ENCODE measurements at places on chromosomes 1 and 21.
A peak's percentile ranks its signal among the peaks of the same experiment; 100 is the strongest.

DNA sequence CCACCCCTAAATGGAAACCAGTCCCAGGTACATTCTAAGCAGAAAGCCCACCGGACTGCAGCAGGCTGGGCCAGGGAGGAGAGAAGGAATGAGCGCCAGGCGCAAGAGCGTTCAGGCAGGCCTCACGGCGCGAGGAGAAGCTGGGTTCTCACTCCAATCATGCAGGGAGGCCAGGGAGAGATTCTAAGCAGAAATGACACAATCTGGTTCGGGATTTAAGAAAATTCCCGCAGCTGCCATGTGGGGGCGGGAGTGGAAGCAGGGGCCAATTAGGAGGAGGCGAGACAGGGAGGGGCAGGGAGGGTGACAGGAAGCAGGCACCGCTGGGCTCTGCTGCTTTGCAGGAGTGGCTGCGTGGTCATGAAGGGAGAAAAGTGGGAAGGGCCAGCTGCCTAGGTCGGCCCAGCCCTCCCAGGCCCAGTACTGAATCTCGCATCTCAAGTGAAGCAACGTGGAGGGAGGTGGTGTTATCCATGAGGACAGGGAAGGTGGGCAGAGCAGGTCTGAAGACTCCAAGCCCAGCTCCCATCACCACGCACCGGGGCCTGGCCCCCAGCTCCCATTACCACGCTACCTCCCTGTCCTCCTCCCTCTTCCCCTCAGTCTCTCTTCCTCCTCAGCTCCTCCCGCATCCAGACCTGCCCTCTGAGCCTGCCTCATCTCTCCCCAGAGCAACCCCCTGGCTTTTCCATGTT lies 11.8 kb downstream of the NPHP4 start:
- peak; percentile 14 for DNase-seq

- DNase-seq, result no peak
Observed at GRCh38 chr1:3226701-3227350, 157.8 kb downstream of the PRDM16 start.

DNA sequence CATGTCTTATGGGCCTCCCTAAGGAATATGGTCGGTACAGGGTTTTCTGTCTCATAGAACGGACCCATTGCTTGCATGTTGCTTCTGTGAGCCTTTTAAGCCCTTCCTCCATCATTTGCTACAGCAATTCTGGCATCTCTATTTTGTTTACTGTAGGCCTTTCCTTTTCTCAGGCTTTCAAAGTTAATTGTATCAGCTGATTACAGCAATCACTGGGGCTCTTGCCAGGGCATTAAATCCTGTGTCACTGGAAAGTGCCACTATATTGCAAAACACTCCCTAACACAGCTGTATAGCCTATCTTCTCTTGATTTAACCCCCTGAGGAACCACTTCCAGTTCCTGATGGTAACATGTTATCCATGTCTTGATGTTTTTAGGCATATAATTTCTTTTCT lies 156.5 kb downstream of the PDE4B start:
- no peak for DNase-seq

DNA sequence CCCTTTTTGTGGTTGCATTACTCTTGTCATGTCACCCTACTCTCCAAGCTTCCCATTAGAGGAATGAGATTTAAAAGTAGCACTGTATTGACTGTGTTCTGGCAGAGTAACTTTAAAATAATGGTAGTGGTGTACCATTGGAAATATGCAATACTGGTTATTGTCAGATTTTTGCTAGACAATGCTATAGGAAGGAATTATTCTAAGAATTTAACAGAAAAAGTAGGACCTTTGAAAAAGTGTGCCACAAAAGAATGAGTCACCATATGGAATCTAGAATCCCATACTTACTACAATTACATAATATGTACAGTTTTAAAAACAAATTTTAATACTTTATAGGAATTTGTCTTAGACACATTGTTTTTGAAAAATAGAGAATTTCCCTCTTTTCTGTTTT lies 13.8 kb downstream of the MIER1 start:
- no peak for DNase-seq

- no peak for DNase-seq
Observed at GRCh38 chr1:57850176-57850940, 426.5 kb upstream of the DAB1 start.

GRCh38 chr1:46485564-46486431 lies 3.8 kb upstream of the DMBX1 start:
- DNase-seq, result no peak

DNA sequence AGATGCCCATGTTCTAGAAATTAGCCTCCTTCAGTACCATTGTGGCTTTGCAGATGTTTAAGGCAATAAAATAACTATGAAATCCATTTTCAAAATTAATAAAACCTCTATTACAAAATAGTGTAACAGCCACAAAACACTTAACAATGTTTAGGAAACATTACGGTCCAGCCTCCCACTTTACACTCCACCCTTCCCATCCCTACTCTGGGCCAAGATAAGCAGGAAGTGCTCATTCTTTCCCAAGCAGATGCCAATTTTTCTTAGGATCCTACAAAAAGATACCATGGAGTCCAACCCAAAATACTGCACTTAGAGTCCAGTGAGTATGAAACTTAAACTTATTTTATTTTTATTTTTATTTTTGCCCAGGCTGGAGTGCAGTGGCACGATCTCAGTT lies 150.8 kb downstream of the NR5A2 start:
- DNase-seq, result peak; percentile 18

- DNase-seq, result no peak
Observed at GRCh38 chr1:209395169-209395568, 188.3 kb upstream of the CAMK1G start.

DNA sequence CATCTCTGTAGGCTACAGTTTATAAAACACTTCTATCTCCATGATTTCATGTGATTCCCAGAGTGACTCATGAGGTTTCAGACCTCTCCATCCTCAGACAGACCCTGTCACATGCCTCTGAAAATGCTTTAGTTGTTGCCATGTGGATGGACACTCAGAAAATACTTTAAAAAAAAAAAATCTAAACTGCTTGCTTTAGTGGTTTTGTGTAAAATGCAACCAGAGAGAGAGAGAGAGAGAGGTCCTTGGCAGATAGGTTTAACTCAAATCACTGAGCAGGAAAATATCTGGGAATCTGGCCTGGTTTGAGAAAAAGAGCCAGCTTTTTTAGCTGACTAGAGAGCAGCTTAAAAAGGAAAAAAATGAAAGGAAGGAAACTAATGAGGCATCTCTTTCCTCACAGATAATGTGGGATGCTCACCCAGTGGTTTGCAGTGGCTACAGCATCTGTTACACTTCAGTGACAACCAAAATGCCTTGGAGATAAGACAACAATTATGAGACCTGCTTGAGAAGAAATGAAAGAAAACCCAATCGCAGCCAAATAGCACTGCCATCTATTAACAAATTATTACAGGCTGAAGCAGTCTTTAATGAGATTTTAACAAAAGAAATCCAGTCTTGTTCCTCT lies 54.6 kb upstream of the SYT14 start:
- no peak for DNase-seq

DNA sequence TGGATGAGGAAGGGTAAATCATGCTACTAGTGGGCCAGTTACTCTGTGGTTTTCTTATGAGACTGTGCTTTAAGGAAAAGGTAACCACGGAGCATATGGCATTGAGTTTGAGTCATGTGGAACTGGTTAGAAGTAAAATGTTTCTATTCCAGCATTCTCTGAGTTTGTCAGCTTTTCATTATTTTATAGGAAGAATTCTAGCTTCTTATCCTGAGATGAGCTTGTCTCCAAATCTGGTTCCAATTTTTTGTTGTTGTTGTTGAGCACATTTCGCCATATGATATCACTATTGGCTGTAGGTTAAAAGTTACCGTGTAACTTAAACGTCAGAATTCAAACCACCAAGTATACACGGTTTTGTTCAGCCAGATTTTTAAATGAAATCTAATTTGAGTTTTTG lies 69.9 kb downstream of the ATF6 start:
- DNase-seq, result peak; percentile 60

DNA sequence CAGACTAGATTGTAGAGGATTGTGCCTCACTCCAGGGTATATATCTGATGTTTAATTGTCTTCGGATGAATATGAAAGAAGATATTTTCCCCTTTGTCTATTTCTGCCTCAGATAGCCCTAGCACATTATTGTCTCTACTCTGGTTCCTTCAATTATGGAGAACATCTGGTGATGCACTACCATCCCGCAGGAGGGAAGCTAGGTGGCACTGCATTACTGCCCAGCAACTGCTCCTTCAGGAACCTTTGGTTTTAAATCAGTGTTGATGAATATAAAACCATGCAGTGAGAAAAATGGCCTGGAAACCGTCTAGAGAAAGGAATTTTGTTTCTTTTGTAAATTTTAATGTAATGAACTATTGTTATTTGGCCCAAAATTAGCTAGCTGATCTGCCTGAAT lies 68.5 kb downstream of the GPR88 start:
- DNase-seq, result peak; percentile 53

DNA sequence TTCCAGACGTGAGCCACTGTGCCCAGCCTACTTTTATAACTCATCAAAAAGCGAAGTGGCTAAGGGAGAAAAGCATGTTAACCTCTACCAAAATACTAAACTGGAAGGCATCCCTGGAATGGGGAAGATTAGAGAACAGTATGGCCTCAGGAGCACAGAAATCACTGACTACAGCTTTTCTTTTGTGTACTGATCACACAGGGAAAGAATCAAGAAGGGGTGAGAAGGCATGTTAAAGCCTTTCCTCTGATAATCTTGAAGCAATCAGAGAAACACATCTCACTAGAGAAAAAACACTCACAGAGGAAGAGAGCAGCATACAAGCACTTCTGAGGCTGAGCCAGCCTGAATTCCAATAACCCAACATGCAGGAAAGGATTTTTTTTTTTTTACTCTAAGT lies 10.7 kb downstream of the PCAT6 start:
- DNase-seq, result no peak

DNA sequence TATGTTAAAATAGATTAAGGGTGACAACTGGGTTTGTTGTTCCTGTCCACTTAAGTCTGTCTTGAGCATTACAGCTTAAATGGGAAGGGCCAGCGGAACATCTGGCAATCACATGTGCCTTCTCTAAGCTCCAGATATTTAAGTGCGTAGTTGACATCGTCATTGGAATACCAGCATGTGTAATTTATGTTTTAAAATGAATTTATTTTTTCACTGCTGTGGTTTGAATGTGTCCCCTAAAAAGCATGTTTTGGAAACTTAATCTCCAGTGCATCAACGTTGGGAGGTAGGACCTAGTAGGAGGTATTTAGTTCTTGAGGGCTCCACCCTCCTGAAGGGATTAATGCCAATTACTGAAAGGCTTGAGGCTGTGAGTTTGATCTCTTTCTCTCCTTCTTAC lies 13.4 kb downstream of the ZCCHC17 start:
- peak; percentile 59 for DNase-seq

GRCh38 chr1:117284399-117285215 lies 73.9 kb upstream of the VTCN1 start:
- peak; percentile 71 for DNase-seq

DNA sequence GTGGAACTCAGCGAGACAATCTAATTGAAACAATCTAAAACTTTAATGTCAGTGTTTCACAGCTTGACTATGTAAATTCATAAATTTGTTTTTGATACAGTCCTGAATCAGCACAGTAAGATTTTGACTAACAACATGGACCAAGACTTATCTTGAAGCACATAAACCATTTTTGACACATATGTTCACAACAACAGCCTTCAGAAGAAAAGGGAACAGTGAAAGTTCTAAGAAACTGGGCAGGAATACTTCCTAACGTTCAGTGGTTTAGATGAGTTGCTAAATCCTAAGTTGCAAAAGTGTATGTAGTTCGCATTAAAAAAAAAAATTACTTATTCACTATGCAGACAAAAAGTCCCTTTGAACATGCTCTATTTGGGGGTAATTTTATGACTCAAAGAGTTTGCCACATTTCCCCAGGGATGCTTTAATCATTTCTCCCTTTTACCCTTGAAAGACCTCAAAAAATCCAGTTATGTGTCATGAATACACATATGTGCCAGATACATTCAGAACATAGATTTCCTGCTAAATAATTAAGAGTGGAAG lies 120.2 kb downstream of the MRPL39 start:
- DNase-seq, result no peak

Measured in fibroblast of the conjunctiva (primary cell).